CD4-positive, alpha-beta T cell treated with Interleukin-2 at 100 ng/mL for 4 hours (primary cell): ENCODE measurements at places on chromosomes 2 and 18.

GRCh38 chr2:137888845-137889244, 75.4 kb upstream of the HNMT start:
- DNase-seq, result no peak

- DNase-seq, result no peak
Observed at GRCh38 chr18:11885278-11885947, 22.7 kb downstream of the MPPE1 start.

GRCh38 chr18:69399253-69399652, 1.4 kb upstream of the DOK6 start:
- DNase-seq, result no peak

DNA sequence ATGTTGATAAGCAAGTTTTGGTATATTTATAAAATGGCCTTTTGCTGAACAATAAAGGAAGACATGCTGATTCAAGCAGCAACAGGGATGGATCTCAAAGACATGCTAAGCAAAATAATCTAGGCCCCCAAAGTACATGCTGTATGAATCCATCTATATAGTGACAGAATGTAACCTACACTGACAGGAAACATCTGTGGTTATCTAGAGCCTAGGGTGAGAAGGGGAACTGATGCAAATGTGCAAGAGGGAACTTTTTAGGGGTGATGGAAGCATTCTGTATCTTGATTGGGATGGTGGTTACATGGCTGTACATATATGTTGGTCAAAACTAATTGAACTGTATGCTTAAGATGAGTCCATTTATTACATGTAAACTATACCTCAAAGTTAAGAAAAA, 24.2 kb downstream of the CNRIP1 start:
- DNase-seq, result no peak

- no peak for DNase-seq
Observed at GRCh38 chr2:222594679-222595078, 61.2 kb downstream of the FARSB start.

GRCh38 chr18:48914581-48915251, 36.0 kb downstream of the SMAD7 start:
- no peak for DNase-seq

DNA sequence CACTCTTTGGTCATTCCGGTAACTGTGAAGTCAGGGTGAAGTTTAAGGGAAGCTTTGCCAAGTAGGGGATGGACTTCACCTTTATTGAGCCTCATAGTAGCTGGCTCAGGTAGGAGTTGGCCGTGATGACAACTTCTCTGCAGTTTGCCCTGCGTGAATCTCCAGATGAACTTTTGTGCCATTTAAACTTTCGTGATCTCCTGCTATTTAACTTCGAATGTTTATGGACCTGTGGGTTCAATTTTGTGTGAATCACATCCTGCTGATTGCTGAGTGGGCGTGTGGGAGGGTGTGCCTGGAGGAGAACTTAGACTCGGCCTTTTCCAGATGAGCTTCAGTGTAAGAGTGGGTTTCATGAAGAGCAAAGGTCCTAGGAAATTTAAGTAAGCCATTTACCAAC, 4.2 kb downstream of the UGT1A1 start:
- no peak for DNase-seq

DNA sequence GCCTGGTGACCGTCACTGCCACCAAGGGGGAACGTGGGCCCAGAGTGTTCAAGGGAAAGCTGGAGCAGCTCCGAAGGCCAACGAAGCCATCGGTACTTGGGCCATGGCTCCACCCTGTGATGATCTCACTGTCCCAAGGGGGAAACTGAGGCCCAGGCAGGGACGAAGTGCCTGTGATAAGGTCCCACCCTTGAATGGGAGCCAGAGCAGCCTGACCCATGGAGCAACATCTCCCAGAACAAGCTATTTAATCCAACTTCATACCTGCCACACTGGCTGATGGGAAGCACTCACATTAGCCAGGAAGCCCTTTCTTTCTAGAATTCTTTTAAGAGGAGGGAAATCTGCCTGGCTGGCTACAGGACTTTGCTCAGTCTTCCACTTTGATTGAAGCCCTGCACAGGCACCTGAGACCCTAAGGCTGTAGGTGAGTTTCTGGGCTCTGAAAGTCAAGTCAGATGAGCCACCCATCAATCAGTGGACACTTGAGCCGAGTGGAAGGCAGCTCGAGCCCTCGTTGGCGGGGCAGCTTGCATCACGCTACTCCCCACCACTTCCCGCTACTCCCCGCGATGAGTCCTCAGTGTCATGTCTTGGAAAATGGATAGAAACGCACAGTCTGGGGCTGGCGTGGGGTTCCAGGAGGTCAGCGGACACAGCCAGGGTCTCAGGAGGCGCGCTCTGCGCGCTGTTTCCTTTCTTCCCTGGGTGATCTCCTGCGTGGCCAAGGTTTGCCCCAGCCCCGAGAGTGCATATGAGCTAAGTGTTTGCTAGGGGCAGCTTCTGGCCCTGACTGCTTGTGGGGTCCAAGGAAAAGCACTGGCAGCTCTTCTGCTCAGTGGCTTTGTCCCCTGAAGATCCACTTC, 2.5 kb upstream of the HS6ST1 start:
- no peak for DNase-seq

GRCh38 chr18:41537666-41538065, 417.4 kb upstream of the PIK3C3 start:
- no peak for DNase-seq

DNA sequence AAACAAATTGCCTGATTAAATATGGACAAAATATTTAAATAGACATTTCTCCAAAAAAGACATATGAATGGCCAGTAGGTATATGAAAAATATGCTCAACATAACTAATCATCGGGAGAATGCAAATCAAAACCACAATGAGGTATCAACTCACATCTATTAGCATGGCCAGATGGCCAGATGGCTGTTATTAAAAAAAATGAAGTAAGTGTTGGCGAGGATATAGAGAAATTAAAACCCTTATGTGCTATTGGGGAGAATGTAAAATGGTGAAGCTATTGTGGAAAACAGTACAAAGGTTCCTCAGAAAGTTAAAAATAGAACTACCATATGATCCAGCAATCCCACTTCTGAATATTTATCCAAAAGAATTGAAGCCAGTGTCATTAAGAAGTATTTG, 272.3 kb upstream of the ZNF804A start:
- no peak for DNase-seq

GRCh38 chr18:13580351-13580750, 146.0 kb downstream of the FAM210A start:
- DNase-seq, result no peak

DNA sequence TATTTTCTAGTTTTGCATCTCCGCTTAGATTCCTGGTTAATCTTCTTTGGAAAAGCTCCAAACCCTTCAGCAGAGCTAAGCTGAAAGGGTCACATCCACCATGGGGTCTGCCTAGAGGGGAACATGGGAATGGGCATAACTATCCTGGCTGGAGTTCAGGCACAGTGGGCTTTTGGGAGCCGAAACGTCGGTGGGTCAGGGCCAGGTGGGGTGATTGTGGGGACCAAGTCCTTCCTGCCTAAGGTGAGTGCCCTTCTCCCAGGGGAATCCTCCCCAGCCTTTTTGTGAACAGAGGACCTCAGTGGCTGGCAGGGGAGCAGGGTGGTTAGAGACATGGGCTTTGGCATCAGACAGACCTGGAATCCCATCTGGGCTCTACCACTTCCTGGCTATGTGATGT, 60.3 kb downstream of the CELF4 start:
- no peak for DNase-seq

DNA sequence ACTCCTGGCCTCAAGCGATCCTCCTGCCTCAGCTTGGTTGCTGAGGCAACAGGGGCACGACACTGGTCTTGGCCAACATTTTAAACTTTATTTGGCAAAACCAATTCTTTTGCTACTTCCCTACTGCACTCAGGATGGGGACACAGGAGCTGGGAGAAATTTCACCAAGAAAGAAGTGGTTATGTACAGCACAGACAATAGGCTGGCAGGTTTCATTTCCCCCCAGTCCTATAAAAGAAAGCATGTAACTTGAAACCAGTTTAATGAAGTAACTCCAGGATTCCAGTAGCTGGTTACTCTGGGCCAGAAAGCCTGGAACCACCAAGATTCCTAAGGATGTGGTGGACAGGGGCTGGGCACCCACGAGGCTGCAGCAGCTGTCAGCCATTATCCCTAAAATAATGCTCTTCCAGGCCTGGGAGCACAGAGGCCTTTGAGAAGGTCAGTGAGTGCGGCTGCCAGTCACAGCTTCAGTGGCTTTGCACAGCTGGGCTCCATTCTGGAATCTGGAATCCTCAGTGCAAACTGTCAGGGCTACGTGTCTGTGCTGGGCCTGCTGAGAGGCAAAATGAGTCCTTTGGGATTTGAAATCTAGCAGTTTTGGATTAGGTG, 142.3 kb upstream of the ITGA6 start:
- no peak for DNase-seq

GRCh38 chr18:48006415-48007175, 76.1 kb upstream of the SMAD2 start:
- no peak for DNase-seq

DNA sequence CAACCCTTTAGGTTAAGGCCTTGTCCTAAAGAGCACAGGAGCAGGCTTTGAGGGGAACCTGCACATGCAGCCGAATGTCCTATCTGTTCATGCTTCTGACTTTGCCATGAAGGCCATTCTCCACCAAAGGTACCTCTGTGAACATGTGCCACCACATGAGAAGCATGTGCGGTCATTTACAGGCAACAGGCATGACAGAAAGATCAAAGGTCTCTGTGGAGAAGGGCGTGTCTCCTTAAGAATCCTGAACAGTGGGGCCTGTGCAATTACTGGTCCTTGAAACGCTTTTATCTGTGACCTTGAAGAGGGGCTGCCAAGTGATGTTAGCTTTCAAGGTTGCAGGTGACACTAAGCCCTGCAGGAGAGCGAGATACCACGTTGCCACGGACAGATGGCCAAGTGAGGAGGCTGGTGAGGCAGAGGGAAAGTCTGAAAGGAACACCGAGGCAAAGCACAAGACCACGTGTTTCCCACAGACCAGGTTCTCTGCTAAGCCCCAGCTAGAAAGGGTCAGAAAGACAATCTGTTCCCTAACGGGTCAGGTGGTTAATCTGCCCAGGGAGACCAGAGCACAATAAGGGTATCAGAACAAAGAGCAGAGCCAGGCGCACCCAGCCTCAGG, 19.5 kb upstream of the POMC start:
- no peak for DNase-seq

DNA sequence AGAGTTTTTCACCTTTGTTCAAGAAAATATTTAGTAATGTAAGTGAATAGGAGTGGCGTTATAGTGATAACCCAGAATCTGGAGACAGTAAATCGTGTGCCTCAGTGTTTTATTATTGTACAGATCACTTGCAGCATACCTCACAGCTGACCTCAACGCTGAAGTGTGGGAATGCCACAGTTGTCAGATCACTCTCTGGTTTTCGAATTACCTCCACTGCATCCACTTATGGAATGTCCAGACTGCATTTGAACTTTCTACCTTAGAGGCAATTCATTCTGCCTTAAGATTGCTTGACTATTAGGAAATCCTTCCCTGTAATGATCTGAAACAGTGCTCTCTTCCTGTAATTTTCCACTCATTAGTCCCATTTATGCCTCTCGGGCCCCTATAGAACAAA, 164.5 kb upstream of the ALPP start:
- no peak for DNase-seq

GRCh38 chr18:75159646-75160356, 49.1 kb downstream of the PTGR3 start:
- no peak for DNase-seq

GRCh38 chr18:77234504-77235365, 14.9 kb upstream of the GALR1 start:
- DNase-seq, result no peak

- peak; percentile 54 for DNase-seq
Observed at GRCh38 chr2:223727562-223727961, 109.8 kb downstream of the AP1S3 start.

GRCh38 chr2:50231510-50231909, 800.4 kb downstream of the NRXN1 start:
- no peak for DNase-seq

- no peak for DNase-seq
Observed at GRCh38 chr18:57258131-57258777, 94.1 kb upstream of the ST8SIA3 start.

DNA sequence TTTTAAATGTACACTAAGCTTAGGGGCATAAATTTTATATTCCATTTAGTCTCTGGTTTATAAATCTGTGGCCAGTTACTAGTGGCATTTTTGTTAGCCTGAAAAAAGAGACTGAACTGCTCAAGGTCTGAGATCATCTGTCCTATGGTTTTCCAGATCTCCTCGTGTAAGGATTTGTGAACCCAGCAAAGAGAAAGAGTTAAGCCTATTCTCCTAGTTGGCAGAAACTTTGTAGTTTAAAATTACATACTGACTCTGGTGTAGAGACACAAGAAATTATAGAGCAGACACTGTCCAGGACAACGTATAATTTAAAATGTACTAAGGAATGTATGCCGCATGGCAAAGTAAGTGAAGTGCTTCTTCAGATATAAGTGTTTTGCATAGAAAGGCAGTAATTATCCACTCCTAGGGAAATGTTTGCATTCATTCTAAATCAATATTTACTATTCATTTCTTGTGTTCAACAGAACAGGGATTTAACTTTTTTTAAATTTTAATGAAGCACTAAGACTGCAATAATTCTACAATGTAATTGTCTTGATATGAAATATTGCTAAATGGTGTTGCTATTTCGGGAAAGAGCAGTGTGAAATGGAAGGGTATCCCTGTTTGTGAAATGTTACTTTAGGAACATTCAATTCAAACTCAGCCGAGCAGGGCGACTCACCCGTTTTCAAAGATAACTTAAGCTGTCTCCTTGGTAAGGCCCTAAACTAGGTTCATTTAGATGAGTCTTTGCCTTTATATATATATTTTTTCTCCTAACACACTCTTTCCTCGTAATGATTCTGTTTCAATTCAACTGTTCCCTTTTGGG, 508.4 kb upstream of the ZEB2 start:
- no peak for DNase-seq

DNA sequence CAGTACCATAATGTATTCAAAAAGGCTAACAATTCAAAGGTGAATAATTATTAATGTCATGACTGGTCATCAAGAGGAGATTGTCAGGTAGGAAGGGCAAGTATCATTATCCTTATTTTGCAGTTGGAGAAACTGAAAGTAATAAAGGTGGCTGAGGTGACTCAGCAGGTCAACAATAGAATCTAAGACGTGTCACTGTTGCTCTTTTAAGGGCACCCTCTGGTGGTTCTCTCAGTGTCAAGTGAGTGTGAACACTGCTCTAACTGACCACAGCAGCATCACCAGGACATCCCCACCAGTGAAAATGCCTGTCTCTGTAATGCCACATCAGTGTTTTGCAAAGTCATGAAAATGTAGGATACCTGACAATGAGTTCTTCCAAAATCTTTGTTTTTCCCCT, 69.7 kb downstream of the DCC start:
- no peak for DNase-seq

GRCh38 chr2:171136024-171136423, 24.7 kb downstream of the TLK1 start:
- DNase-seq, result no peak
